ENCODE measurements at places on chromosomes 13 and 19. TPM values are rescaled to one million over a fixed set of nuclear protein-coding genes. Genes with fewer than 3 reads are reported as not detected.

Gene DPF1
- 1.1 TPM for total RNA-seq

- DNase-seq: peak; percentile 86
Observed at GRCh38 chr19:46480415-46480814, 9.1 kb upstream of the PNMA8A start.

Gene IRS2
- total RNA-seq: 6.5 TPM

Gene HRC
- 5.2 TPM for total RNA-seq

- DNase-seq: no peak
Observed at GRCh38 chr19:21483589-21484170, 21.7 kb upstream of the ZNF429 start.

DNA sequence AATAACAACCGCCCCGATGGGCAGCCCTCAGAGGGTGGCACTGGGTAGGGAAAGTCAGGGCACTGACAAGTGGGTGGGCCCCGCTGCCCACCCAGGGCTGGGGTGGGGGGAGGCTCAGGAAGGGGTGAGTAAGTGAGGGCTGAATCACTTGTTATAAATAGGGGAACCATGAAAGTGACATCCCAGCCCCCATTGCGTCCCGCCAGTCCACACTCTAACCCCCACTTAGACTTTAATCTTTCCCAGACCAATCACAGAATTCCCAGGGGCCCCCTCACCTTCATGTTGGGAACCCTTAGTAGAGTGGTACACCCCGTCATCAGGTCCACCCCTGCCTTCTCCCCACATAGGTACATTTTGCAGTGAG lies 37.0 kb upstream of the NANOS3 start:
- DNase-seq: no peak

- peak; percentile 93 for DNase-seq
Observed at GRCh38 chr19:48321622-48322591, 3.4 kb upstream of the EMP3 start.

Gene LILRB4
- total RNA-seq: 1.1 TPM

DNA sequence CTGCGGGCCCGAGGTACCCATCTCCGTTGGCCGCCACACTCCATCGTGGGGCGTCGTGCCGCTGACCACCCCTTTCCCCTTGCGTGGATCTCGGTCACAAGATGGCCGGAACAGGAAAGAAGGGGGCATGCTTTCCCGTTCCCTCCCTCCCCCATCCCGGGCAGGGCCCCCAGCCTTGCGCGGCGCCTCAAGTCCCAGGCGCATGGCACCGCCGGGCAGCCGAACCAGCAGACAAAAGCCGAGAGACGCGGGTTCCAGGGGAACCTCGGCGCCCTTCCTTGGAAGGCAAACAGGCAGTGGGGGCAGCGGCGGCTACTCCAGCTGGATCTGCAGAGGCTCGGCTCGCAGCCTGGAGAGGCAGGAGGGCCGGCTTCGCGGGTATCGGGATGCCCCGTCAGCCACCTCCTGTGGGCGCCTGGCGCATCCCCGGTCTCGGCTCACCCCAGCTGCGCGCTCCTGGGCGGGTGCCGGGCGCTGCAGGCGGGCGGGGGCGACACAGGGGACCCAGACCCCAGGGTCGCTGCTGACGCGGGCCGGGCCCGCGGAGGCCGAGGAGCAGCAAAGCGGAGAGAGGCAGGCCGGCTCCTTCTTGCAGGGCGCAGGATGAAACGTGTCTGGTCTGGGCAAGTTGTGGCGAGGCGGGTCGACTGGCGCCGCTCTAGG lies 439 bp downstream of the DZIP1 start:
- DNase-seq: no peak

Gene ZNF20
- total RNA-seq: 9.0 TPM

Gene ZNF345
- 16.2 TPM for total RNA-seq

DNA sequence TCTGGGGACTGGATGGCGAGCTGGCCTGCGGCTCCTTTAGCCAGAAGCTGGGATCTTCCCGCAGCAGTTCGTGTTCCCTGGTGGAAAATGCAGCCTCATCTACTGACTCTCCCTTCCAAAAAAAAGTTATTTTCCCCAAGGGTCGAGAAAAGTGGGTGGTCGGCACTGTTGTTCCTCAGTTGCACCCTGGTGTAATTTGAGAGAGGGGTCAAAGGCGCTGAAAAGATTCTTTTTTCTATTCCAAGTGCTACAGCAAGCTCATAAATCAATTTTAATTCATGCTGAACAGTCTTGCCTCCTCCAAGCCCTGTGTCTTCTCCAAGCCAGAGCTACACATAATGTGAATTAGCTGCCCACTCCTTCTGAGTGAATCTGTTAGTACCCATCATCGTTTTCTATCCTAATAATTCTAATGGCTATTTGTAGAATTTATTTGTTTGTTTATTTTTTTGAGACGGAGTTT lies 774 bp downstream of the SLC25A15 start:
- DNase-seq: no peak

DNA sequence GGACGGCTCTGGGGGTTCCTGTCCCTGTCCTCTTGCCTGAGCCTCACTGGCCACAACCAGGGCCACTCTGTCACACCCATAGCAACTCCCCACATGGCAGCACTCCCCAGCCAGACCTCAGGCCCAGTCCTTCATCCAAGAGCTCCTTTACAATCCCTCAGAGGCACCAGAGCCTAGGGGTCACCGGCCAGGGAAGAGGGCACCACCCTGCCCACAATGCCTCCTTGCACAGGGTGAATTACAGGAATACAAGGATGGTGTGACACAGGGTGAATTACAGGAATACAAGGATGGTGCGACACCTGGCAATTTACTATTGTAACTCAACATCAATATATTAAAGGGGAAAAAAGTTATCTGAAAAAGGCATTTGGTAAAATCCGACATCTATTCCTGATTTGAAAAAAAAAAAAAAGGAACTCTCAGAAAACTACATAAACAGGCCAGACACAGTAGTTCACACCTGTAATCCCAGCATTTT lies 16.5 kb downstream of the MIER2 start:
- DNase-seq: no peak

- no peak for DNase-seq
Observed at GRCh38 chr19:6219586-6220290, 60.0 kb downstream of the MLLT1 start.

- peak; percentile 35 for DNase-seq
Observed at GRCh38 chr19:28878862-28879566, 333.9 kb downstream of the UQCRFS1 start.

Measured in urinary bladder (tissue), 4 donors.